K562 (cell line): ENCODE measurements at places on chromosomes 1 and 21. TPM values are rescaled to one million over a fixed set of nuclear protein-coding genes. Genes with fewer than 3 reads are reported as not detected.
A peak's percentile ranks its signal among the peaks of the same experiment; 100 is the strongest.

The TCHH gene
- not detected in 2 replicates for total RNA-seq

- H3K36me3 ChIP-seq: no peaks in the 10 kb centered on the region
- no peak for DNase-seq
- H3K27me3 ChIP-seq: peaks cover 36% of the 10 kb centered on the region
Measured at GRCh38 chr1:226864311-226864710, 6.1 kb upstream of the PSEN2 start.

The FAM72A gene
- total RNA-seq: 28.2 and 30.7 TPM in 2 replicates

The IVNS1ABP gene
- total RNA-seq: 83.1 and 83.2 TPM in 2 replicates

- no peaks in the 10 kb centered on the region for H3K36me3 ChIP-seq
- H3K27ac ChIP-seq: no peak overlapping the region
- peaks cover 56% of the 10 kb centered on the region for H3K27me3 ChIP-seq
- no peak for DNase-seq
Measured at GRCh38 chr1:22256213-22256512, 113.3 kb upstream of the WNT4 start.

The ARHGAP30 gene
- 0.35 and 0.42 TPM in 2 replicates for total RNA-seq

GRCh38 chr1:112058815-112059450, 69.5 kb upstream of the KCND3 start:
- no peak overlapping the region for H3K4me3 ChIP-seq
- no peaks in the 10 kb centered on the region; the same call in 2 of the 3 replicates for H3K27me3 ChIP-seq
- no peak for DNase-seq

The ETV3L gene
- not detected in 2 replicates for total RNA-seq

GRCh38 chr21:46500224-46500861, 41.7 kb downstream of the DIP2A start:
- H3K4me1 ChIP-seq: peaks cover 5% of the 10 kb centered on the region; the same call in 1 of the 2 replicates
- no peak overlapping the region for H3K4me3 ChIP-seq
- peak; percentile 42 for DNase-seq
- no peaks in the 10 kb centered on the region for H3K27me3 ChIP-seq
- H3K27ac ChIP-seq: peak overlapping the region; percentile 71
- peaks cover 67% of the 10 kb centered on the region for H3K36me3 ChIP-seq

The NUP133 gene
- 82.5 and 85.1 TPM in 2 replicates for total RNA-seq

GRCh38 chr1:237119091-237119490, 77.1 kb downstream of the RYR2 start:
- no peak overlapping the region for H3K27ac ChIP-seq
- peaks cover 6% of the 10 kb centered on the region for H3K27me3 ChIP-seq
- H3K36me3 ChIP-seq: no peaks in the 10 kb centered on the region
- DNase-seq: no peak

DNA sequence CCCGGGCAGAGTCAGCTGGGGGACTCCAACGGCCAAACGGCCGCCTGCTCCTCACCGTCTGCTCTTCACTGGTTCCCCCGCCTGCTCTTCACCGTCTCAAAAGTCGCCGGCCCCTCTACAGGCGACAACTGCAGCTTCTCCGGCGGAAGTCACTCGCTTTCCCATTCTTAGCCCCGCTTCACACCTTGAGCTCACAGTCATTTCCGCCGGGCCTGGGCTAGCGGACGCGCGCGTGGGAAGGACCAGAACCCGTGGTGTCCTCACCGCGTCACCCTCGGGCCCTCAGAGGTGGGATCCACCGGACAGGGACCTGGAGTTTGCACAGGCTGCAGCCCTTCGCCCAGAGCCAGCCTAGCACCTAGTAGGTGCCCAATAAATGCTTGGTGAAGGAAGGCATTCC, 27.9 kb upstream of the HJV start:
- H3K4me1 ChIP-seq: peaks cover 5% of the 10 kb centered on the region; the same call in 2 of the 3 replicates
- no peaks in the 10 kb centered on the region for H3K36me3 ChIP-seq
- no peak for DNase-seq
